ENCODE measurements at places on chromosomes 4 and X.

- peak; percentile 59 for DNase-seq
Observed at GRCh38 chr4:6695660-6696610, 2.3 kb downstream of the S100P start.

DNA sequence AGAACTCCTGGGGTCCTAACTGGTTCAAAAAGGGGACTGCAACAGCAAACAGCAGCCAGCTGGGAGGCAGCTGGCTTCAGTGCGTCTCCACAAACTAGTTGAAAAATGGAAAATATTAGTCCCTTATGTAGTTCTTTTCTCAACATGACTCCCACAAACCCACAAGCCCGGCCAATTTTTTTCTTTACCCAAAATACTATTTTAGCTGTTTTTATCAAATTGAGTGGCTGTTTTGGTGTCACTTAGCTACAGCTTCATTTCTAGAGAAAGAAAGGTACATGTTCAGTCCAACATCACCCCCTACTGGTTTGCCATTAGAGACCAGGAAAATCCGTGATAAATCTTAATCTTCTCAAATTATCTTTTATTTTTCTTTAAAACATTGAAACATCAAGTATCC lies 97.2 kb downstream of the GUCY2F start:
- DNase-seq: peak; percentile 21

- no peak for DNase-seq
Observed at GRCh38 chr4:141860974-141861373, 224.6 kb downstream of the IL15 start.

DNA sequence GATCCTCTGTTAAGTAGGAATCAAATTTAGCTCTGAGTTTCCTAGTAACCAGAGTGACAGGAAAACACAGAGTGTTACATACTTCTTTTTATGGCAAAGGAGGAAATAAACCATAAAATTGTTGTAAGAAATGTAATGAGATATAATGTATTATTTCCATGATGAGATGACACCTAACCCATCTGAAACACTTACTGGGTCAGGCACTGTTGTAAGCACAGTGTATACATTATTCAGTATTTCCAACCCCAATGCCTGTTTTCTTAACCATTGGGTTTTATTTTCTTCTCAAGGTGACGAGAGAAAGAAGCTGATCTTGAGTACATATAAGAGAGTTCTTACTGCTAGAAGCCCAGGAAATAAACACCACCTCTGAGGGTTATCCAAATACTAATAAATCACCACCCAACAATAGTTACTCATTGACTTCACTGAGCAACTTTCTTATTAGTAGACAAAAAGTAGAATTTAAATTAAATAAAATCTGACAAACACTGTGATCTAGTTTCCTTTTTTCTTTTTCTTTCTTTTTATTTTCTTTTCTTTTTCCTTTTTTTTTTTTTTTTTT lies 4.2 kb upstream of the ENAM start:
- no peak for DNase-seq

DNA sequence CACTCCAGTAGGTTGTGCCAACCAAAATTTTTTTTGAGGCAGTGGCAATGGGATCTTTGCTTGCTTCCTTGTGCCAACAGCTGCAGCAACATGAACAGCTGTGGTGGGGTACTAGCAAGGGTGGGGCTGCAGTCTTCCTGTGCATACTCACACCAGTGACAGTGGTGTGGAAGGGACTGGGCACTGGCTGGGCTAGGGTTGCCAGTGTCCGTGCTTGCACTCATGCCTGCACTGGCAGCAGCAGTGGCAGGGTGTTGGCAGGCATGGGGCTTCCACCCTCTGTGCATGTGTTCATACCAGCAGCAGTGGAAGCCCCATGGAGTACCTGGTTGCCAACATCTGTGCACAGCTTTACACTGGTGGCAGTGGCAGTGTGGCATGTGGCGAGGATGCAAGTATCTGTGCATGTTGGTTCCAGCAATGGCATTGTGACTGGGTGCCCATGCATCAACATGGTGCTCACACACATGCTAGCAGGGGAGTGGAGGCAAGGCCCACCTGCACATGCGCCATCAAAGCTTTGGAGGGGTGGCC lies 1312.6 kb downstream of the PCDH18 start:
- no peak for DNase-seq

GRCh38 chr4:84496331-84496705 lies 2.8 kb downstream of the NKX6-1 start:
- DNase-seq: no peak

DNA sequence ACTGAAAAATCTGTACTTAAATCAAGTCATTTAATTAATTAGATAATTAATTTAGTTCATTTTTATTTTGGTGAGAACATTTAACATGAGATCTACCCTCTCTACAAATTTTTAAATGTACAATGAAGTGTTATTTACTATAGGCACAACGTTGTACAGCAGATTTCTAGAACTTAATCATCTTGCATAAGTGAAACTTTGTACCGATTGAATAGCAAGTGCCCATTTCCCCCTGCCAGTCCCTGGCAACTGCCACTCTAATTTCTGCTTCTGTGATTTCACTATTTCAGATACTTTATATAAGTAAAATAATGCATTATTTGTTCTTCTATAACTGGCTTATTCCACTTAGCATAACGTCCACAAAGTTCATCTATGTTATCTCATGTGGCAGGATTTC lies 50.1 kb upstream of the SYTL5 start:
- no peak for DNase-seq

- no peak for DNase-seq
Observed at GRCh38 chr4:119946359-119946758, 120.3 kb downstream of the MAD2L1 start.

DNA sequence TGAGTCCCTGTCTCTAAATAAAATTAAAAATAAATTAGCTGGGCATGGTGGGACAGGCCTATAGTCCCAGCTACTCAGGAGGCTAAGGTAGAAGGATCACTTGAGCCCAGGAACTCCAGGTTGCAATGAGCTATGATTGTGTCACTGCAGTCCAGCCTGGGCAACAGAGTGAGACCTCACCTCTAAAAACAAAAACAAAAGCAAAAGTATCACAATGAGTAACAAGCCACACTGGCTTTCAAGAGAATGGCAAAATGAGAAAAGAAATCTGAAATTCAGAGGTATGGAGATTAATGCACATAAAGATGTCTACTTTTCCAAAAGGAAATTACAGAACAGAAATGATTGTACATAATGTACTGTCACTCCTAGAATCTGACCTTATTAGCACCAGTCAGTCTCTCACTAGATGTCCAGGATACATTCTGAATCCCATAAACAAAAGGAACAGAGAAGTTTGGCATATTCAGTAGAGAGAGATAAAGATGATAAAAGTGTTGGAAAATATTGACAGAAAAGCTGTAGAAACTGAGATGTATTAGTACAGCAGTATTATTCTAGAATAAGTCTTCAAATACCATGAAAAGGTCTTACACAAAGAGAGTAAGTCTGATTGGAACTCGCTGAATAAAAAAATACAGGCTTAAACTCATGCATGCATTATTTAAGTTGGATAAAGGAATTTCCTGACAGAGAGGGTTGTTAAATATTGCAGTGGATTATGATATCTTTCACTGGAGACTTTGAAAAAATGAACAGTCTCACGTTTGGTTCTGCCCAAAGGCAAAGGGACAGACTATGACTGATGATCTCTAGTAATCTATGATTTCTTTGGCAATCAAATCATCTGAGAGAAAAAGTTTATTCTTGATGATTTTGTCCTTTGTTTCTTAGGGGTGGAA lies 102.5 kb downstream of the SH3RF1 start:
- DNase-seq: no peak

DNA sequence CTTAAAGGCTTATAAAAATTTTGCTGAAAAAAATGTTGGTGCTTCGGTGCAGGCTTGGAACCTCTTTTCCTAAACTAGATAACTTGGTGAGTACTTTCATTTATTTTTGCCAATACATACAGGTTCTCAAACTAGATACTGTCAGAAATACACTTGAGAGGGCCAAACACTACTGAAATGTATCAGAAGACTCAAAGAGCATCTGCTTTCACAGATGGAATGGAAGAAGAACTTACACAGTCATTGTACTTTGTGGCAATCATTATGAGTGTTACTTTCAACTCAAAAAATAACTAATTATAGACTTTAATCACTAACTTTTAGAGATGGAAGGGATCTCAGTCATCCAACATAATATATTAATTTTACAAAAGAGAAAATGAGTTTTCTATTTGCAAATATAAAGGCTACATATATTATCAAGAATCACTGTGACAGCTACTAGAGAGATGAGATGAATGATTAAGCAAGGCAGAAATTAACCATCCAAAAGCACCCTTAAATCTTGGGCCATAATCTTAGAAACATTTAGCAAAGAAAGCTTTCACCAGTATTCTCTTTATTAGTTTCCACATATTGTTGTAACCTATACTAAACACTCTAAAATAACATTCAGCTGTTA lies 1.0 kb downstream of the ENAM start:
- no peak for DNase-seq

- no peak for DNase-seq
Observed at GRCh38 chrX:11073381-11073780, 37.8 kb upstream of the HCCS start.

DNA sequence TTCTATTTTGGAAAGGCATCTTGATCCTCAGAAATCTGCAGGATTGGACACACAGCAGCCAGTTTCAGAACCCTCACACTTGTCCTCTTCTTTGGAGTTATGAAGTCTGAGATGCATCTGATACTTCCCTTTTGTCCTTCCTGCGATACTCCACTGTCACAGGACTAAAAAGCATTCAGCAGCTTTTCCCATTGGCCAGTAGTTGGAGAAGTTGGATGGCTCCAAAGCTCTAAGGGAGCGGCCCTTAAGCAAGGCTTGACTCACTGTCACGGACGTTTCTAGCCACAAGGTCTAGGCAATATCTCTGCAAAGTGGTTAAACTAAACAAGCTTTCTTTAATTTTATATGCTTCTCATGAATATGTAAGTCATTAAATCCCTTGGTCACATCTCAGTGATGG lies 417.0 kb downstream of the AFF2 start:
- DNase-seq: no peak

DNA sequence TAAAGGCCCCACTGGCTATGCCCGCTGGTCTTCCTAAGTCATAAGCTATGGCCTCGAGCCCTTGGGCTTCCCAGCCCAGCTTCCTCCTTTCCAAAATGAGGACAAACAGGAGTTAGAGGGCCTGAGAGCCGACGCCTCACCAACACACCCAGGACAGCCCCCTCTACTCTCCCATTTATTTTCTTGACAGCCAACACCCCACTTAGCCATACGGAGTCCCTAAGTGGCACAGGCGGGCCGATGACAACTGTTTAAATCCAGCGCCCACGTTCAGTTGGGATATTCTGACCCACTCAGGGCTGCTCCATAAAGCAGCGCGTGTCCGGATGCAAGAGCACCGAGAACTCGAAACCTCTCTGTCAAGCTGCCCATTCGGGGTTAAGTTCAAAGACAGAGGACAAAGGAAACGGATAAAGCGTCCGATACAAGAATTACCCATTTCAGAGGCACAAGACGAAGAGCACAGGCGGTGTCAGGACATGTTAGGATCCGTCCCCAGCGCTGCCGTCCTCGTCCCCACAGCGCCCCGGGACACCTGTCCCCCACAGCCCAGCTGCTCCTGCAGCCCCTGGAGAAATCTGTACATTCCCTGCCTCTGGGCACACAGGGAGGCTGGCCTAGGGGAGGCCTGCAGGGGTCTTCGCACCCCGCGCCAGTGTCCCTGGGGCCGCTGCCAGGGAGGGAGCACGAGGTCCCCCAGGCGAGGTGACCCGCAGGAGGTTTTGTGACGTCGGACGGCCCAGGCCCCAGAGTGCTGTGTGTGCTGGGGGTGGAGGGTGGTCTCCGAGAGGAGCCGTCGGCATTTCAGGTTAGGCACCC lies 1.2 kb downstream of the PRKX start:
- no peak for DNase-seq

GRCh38 chrX:119237562-119237942 lies 1.5 kb downstream of the PGRMC1 start:
- no peak for DNase-seq

DNA sequence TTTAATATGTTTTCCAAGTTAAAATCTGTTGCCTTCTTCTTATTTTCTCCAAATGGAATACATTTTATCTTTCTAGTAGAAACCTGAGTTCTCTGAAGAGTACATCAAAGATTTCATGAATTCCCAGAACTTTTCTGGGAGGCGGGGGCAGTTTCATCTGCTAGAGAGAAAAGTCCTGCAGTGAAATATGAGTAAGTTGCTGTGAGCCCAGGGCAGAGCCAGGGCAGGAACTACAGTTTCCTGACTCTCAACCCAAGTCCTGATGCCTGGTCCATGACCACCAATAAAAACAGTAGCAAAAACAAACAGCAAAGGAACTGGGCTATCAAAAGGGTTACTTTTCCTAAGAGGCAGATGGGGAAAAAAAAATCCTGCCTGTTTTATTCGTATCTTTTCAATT lies 239.4 kb upstream of the CTSO start:
- DNase-seq: no peak

DNA sequence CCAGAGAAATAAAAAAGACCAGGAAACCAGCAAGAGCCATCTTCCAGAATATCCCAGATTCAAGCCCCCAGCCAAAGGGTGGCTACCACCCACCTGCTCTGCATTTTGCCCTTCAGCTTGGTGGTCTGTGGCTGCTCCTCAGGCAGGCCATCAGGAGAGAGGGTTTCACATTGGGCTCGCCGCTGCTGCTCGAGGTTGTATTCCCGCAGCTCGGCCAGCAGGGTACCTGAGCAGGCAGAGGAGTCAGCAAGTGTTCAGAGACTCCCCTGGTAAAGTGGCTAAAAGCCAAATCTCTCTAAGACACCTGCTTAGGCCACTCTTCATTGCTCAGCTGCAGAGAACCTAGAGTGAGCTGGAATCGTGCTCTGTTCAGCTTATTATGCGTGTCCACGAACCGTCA lies 110.8 kb upstream of the HSD17B10 start:
- DNase-seq: no peak

- DNase-seq: no peak
Observed at GRCh38 chr4:173039617-173040577, 128.7 kb upstream of the GALNT7 start.

GRCh38 chr4:92059615-92060014 lies 244.2 kb upstream of the GRID2 start:
- no peak for DNase-seq

GRCh38 chr4:105551965-105552746 lies at the start of gene ARHGEF38:
Gene ARHGEF38 (plus strand): TSS chr4:105552620. CDS start chr4:105552766, 146 bp downstream.
- DNase-seq: no peak

GRCh38 chr4:1594871-1595788 lies 89.0 kb downstream of the FAM53A start:
- no peak for DNase-seq

DNA sequence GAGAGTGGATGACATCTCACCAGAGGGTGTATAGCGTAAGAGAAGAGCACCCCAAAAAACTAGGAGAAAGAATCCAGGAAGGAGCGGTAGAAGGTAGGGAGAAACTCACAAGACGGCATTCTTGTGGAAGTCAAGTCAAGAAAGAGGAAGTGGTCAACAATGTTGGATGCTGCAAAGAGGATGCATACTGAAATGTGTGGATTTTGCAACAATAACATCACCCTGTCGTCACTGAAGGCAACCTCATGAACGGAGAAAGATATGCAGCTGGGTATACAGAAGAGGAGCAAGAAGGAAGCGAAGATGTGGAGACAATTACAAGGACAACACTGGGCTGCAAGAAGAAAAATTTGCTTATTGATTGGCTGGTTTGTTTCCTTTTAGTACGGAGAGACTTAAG lies 11.4 kb upstream of the TAPT1 start:
- peak; percentile 96 for DNase-seq

GRCh38 chr4:107643021-107643420 lies 77.0 kb downstream of the PAPSS1 start:
- peak; percentile 19 for DNase-seq
